Endothelial cell of coronary artery (primary cell): ENCODE measurements at places on chromosomes 12 and 14. TPM values are rescaled to one million over a fixed set of nuclear protein-coding genes. Genes with fewer than 3 reads are reported as not detected.

Gene PRH2
- total RNA-seq, result not detected in 2 replicates

Gene RPS29
- total RNA-seq, result 1,266 and 2,197 TPM in 2 replicates

Gene AMDHD1
- 0.09 TPM in 1 of 2 replicates, not detected in the other for total RNA-seq

Gene PTCSC3
- not detected in 2 replicates for total RNA-seq

Gene TCL1A
- total RNA-seq, result not detected in 2 replicates

Gene KRT81
- total RNA-seq, result 0.18 TPM in 1 of 2 replicates, not detected in the other

Gene CCDC175
- not detected in 2 replicates for total RNA-seq

Gene MYF5
- total RNA-seq, result not detected in 2 replicates

Gene IQSEC3
- not detected in 2 replicates for total RNA-seq

Gene LRIG3
- total RNA-seq, result 43.0 and 67.8 TPM in 2 replicates

Gene ZNF384
- total RNA-seq, result 9.0 and 12.4 TPM in 2 replicates

Gene GPR68
- 0.72 and 1.3 TPM in 2 replicates for total RNA-seq

Gene PTGER2
- 1.4 TPM in 1 of 2 replicates, not detected in the other for total RNA-seq

Gene BTBD7
- total RNA-seq, result 25.9 and 27.3 TPM in 2 replicates

Gene LRP1-AS
- not detected in 2 replicates for total RNA-seq

Gene SLC2A3
- total RNA-seq, result 26.7 and 54.7 TPM in 2 replicates

Gene CCNK
- 25.8 and 38.6 TPM in 2 replicates for total RNA-seq

Gene SLC6A15
- 0.18 and 1.0 TPM in 2 replicates for total RNA-seq

Gene PLXNC1
- total RNA-seq, result 0.09 and 0.28 TPM in 2 replicates

Gene RNASE4
- 6.6 and 6.7 TPM in 2 replicates for total RNA-seq

Gene TAS2R46
- 1.3 and 3.1 TPM in 2 replicates for total RNA-seq

Gene MYL6B
- 83.9 and 94.6 TPM in 2 replicates for total RNA-seq

Gene IGF1
- total RNA-seq, result 0.09 and 0.28 TPM in 2 replicates
